ENCODE measurements at places on chromosomes 7 and 10. TPM values are rescaled to one million over a fixed set of nuclear protein-coding genes. Genes with fewer than 3 reads are reported as not detected.
A peak's percentile ranks its signal among the peaks of the same experiment; 100 is the strongest.

The MSS51 gene
- total RNA-seq = 0.87 TPM

The CAMK2B gene
- total RNA-seq = not detected

The SUN1 gene
- 109 TPM for total RNA-seq

The CCDC3 gene
- 25.8 TPM for total RNA-seq

The NPC1L1 gene
- 0.07 TPM for total RNA-seq

The SLC26A3 gene
- not detected for total RNA-seq

DNA sequence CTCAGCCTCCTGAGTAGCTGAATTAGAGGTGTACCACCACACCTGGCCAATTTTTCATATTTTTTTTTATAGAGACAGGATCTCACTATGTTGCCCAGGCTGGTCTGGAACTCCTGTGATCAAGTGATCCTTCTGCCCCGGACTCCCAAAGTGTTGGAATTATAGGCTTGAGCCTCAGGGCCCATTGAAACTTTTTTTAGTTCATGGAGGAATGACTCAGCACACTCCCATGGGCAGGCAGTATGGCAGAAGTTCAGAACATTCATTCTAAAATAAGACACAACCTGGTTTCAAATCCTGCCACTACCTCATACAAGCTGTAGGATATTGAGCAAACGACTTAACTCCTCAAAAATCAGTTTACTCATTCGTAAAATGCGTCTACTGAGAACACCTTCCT, 320.4 kb upstream of the SP8 start:
- DNase-seq = no peak

DNA sequence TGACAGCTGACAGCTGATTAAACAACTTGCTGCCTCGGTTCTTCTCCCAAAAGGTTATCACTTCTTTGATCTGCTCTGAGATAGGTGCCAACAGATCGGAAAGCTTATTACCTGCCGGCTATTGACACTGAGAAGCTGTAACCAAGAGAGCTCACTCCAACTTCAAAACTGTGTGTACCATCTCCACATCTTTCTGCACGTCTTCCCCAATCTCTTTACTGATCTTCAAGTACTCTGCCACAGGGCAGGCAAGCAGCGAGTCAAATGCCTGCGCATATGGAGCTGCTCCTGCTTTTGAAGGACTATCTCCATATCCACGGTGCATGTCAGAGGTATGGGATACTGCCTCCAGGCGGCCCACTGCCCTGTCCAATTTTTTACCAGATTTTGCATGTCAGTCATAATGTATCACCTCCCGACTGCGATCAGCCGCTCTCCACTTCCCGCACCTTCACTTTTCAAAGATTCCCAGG, 352 bp upstream of the ZNF485 start:
- no peak for DNase-seq

DNA sequence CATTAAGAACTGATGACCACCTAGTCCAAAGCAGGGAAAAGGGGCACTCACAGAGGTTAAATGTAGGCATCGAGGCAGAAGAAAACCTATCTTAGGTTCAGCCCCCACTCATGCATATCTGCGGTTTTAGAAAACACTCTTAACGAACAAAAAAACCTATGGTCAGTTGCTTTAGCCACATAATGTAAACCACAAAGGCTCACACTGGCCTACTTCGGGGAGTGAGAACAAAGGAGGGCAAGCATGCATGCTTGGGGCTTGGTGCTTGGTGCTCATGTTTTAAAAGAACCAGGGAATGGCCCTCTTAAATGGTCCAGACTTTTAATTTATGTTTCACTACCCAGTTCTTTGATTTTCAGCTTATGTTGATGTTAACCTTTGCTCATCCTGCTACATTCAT, 14.2 kb downstream of the INSYN2A start:
- peak; percentile 52 for DNase-seq

DNA sequence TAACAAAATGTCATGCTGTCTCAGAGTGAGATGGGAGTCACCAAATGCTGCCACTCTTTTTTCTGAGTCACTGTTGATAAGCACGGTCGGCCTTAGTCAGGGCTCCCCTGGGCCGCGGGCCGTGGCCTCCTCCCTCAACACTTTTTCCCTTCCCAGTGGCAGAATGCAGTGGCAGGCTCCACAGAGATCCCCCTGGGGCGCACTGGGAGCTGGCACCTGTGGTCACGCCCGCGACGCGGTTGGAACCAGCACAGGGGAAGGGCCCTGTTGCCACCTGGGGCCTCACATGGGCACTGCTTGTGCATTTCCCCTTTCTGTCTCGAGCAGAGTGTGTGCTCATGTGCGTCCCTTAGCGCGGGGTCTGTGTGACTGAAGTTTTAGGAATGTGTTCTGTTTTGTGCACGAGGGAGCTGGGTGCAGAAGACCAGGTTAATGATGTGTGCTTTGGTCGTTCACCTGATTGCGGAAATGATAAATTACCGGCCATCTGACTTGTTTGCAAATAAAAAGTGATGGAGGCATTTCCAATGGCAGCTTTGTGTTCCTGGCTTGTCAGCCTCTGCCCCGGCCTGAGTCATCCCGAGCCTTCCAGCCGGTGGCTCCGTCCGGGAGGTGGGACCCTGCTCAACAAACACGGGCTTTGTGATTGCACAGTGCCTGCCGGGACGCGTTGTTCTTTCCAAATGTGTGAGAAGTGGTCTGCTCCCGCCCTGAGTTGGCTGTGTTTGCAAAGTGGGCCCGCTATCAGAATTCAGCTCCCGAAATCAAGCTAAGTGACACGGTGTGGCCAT, 100.7 kb downstream of the NKX6-2 start:
- peak; percentile 56 for DNase-seq

DNA sequence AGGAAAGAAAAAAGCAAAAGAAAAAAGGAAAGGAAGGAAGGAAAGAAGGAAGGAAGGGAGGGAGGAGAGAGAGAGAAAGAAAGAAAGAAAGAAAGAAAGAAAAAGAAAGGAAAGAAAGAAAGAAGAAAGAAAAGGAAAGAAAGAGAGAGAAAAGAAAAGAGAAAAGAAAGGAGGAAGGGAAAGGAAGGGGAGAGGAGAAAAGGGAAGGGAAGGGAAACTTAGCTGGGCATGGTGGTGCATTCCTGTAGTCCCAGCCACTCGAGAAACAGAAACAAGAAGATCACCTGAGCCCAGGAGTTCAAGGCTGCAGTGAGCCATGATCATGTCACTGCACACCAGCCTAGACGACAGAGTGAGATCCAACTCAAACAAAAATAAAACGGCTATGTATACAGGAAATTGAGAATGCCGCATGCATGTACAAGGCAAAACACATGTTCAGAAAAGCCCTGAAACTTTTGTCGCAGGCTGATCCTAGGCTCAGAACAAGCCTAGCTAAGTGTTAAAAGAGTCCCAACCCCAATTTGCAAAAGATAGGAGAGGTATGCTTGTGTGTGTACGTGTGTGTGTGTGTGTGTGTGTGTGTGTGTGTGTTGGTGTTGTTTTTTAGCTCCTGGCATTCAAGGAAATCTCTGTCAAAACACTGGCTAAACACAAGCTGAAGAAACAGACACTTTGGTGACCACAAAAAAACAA, 6.6 kb upstream of the NPC1L1 start:
- DNase-seq = no peak

GRCh38 chr10:110872145-110872983, 636 bp downstream of the PDCD4 start:
- DNase-seq = peak; percentile 77

- DNase-seq = no peak
These were observed 56.1 kb downstream of the GPR85 start for GRCh38 chr7:113030489-113030888.

GRCh38 chr10:101040061-101040460, 9.0 kb downstream of the SFXN3 start:
- DNase-seq = no peak

- DNase-seq = no peak
These were observed 9.1 kb downstream of the DYNC2I1 start for GRCh38 chr7:158865462-158865922.
